ENCODE measurements at places on chromosomes 7 and 10.

GRCh38 chr7:94170836-94171235, 166.7 kb upstream of the BET1 start:
- no peak for DNase-seq

DNA sequence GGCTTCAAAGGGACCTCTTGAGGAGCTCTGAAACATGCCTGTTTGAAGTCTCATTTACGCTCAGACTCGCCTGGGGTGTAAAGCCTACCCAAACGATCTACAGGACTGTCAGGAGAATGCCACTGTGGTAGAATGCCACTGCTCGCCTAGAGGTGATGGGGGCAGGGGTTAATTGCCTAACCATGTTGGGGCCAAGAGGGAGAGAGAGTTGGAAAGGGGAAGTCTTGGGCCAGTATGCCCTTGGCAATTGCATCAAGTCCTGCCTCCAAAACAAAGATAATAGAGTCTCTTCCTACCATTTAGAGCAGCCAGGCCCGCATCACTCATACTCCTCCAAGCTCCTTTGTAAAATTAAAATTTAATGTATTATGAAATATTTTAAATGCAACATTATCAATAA, 25.2 kb downstream of the CDK1 start:
- DNase-seq = no peak

GRCh38 chr7:45089341-45089891, 647 bp upstream of the NACAD start:
- peak; percentile 72 for DNase-seq

DNA sequence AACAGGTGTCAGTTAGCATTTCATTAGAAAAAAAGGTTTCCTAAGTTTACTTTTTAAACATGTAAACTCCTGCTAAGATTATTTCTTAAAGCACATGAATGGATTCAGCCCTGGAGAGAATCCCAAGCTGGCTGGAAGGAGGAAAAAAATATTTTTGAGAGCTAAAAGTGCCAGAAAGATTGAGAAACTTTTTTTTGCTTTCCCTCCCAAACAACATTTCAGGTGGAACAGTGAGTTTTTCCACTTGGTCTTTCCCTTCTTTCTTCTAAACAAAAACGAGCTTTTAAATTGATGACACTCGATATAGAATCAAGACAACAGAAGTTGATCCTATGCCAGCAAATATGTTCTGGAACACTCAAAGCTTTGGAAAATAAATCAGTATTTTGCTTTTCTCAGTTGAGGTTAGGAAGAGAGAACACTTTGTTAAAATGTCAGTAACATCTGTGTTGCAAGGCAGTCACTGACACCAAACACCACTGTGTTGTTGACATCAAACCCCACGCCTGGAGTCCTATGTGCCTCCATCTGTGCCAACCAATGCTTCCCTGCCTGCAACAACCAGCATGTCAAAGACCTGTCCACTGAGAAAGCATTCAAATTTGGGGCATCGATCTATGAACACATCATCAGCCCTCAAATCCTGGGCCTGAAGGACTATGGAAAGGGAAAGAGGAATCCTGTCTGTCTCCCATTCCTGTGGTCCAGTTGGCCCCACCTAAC, 22.9 kb upstream of the INSIG1 start:
- no peak for DNase-seq

DNA sequence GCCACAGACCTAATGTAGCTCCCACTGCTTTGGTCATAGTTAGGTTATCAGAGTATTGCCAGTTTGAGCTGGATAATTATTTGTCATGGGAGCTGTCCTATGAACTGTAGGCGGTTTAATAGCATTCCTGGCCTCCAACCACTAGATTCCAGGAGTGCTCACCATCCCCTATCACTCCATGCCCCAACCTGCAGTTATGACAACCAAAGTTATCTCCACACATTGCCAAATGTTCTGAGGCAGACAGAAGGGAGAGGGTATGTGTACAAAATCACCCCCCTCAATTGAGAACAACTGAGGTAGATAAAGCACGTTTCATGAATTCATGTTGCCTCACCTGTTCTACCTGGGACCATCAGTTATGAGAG, 119.0 kb upstream of the CACUL1 start:
- DNase-seq = no peak

- DNase-seq = no peak
Measured at GRCh38 chr10:48444266-48444665, 137.8 kb downstream of the MAPK8 start.

- DNase-seq = no peak
Measured at GRCh38 chr10:24513155-24513554, 210.5 kb downstream of the ARHGAP21 start.

DNA sequence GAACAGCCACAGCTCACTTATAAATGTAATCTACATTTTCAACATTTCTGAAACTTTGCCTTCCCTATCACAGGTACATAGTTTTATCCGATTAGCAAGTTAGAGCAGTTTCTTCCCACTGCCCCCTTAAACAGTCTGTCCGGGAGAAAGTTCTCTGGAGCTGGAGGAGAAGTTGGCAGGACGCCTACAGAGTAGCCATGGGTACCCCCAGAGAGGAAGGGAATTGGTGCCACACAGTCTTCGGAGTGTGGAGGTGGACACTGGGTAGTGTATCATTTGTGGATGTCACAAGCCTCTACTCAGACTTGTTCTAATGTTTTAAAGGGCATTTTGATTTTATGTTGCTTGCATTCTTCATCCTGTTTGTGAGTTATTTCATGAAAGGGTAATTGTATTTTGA, 39.0 kb downstream of the TAF3 start:
- DNase-seq = no peak

- no peak for DNase-seq
Measured at GRCh38 chr10:21481407-21481806, 44.1 kb downstream of the SKIDA1 start.

DNA sequence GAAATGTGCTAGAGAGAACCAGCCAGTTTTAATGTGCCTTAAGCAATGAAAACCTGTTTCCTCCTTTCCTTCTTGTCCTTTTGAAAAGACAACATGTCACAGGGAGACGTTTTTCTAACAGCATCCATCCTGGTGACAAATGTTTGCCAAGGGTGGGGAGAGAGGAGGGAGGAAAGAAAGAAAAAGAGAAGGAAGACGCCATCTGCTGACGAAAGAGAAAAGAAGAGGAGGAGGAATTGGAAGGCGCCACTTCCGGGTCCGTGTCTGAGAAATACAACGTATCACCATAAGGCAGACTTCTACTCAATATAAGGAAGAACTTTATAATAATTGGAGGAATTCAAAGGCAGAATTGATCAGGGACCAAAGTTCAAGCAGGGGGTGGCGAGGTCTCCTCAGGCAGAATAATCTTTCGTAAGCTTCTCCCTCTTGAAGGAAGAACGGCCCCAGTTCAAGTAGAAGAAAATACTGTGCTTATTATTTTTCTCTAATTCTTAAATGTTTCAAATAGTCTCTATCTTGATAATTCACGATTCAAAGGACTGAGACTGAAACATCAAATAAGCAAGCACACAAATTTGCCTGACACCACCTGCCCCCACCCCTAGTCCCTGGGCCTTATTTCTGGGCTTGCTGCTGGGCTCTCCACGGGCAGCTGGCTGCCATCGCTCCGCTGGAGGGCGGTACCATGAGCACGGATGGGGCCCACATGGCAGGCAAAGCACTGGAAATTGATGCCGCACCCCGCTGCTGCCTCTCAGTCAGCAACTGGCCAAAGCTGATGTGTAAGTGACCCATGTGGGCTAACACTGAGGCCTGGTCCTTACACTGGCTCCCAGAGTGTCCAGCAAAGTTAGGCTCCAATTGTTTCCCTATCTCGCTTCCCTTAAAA, 273.7 kb upstream of the KLF14 start:
- DNase-seq = peak; percentile 79

GRCh38 chr10:52758406-52758805, 14.2 kb downstream of the MBL2 start:
- no peak for DNase-seq

- no peak for DNase-seq
Measured at GRCh38 chr7:128189231-128189930, 51.7 kb upstream of the LEP start.

GRCh38 chr7:80885757-80886156, 33.1 kb downstream of the SEMA3C start:
- no peak for DNase-seq

GRCh38 chr7:93622036-93623033, 47.8 kb upstream of the CALCR start:
- no peak for DNase-seq

DNA sequence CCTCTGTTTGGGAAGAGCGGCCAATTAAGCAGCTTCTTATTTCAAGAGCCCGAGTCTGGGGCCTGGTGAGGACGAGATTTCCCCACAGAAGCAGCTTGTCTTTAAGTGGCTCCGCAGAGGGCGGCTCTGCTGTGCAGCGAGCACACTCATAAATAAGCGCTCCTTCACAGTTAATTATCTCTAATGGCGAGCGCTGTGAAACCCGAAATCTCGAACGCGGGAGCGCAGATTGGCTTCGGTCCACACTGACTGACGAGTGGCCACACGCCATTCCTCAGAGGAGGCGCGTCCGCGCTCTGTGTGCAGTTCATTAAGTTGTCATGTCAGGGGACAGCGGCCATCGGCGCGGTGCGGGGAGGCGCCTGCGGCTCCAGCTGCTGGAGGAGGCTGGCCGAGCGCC, 560.9 kb downstream of the DNAJB6 start:
- DNase-seq = no peak

DNA sequence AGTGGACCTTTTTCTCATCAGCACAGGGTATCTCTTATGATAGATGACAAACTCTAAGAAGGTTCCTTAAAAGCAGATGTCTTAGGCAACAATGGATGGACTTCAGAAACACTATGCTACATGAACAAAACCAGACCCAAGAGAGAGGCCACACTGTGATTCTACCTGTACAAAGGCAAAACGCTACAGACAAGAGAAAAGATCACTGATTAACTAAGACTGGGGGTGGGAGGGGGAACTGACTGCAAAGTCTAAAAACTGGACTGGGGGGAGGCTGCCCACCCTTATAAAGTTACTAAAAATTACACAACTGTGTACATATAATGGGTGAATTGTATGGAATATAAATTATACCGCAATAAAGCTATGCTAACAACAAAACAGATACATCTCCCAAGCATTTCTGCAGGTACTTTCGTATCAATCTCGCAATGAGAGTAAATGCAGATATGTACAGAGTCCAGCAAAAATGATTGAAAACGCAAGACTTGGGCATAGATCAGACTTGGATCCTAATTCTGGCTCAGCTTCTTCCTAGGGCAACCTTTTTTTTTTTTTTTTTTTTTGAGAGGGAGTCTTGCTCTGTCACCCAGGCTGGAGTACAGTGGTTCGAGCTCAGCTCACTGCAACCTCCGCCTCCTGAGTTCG, 179.7 kb downstream of the FAM107B start:
- no peak for DNase-seq

DNA sequence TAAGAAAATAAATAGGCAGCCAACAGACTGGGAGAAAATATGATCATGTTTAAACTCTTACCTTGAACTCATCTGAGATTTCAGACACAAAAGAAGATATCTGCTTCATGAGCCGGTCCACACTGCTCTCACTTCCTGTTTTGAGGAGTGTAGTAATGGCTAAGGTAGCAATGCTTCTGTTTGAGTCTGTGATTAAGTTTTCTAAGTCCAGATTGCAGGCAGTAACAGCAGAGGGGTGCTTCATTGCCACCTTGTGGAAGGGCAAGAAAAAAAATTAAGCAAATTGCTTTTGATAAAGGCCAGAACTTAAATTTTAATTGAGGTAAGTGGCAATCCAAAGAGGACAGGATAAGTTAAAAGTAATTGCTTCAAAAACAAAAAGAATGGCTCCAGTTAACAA, 69.1 kb downstream of the MEST start:
- no peak for DNase-seq

DNA sequence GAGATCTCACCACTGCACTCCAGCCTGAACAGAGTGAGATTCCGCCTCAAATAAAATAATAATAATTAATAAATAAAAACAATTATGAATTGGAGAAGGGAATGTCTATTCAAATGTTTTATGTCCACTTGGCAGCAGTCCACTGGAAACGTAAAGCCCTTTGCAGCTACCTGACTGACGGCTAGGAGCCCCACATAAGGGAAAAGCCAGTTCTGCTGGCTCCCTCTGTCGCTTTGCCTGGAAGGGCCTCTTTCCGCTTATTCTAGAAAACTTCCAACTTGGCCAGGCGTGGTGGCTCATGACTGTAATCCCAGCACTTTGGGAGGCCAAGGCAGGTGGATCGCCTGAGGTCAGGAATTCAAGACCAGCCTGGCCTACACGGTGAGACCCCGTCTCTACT, 6.1 kb upstream of the TNS3 start:
- no peak for DNase-seq

GRCh38 chr7:137934941-137935883, 66.7 kb downstream of the CREB3L2 start:
- peak; percentile 24 for DNase-seq

DNA sequence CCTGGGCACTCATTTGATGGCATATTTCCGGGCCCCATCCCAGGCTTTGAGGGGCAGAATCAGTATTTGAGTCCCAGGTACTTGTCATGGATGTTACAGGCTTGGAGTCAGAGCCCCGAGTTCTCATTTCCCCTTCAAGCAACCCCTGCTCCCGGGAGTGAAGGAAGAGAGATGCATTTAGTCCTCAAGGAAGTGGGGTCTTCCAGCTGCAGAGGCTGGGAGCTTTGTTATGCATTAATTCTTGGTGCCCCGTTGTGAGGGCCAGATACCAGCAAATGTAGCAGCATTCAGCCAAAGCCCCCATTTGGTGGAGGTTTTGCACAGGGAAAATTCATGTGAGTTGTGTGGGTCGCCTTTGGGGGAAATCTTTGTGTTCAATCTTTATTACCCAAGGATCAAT, 38.7 kb upstream of the TCERG1L start:
- DNase-seq = no peak

- DNase-seq = peak; percentile 89
Measured at GRCh38 chr7:100158229-100159098, at the start of gene TRAPPC14. TRAPPC14 (minus strand) TSS chr7:100158723; CDS start chr7:100158499, 224 bp downstream.

- no peak for DNase-seq
Measured at GRCh38 chr7:42278344-42278743, 41.3 kb upstream of the GLI3 start.

DNA sequence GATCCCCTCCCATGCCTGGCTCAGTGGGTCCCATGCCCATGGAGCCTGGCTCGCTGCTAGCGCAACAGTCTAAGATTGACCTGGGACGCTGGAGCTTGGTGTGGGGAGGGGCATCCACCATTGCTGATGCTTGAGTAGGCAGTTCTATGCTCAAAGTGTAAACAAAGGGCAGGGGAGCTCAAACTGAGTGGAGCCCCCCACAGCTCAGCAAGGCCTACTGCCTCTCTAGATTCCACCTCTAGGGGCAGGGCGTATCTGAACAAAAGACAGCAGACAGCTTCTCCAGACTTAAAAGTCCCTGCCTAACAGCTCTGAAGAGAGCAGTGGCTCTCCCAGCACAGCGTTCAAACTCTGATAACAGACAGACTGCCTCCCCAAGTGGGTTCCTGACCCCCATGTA, 31.2 kb upstream of the FFAR4 start:
- DNase-seq = no peak
